ENCODE measurements at places on chromosomes 4 and X.
A peak's percentile ranks its signal among the peaks of the same experiment; 100 is the strongest.

GRCh38 chr4:55568905-55569504 lies 22.3 kb upstream of the CLOCK start:
- no peak for ATAC-seq

DNA sequence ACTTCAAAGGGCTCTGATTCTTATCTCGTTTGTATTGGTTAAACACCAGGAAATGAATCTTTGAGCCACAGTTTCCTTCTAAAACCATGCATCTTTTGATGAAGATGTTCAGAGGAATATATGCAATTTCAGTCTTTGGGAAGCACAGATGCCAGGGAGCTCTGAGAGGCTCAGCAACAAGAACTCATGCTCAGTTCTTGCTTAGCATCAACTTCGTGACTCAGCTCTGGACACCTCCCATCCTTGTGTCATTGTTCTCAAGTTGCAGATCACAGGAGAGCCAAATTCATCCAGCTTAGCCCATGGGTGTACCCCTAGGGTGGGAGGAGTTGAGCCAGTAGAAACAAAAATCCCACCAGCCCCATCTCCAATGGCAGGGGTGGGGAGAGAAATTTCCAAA lies 219.6 kb upstream of the MAOA start:
- ATAC-seq: no peak

DNA sequence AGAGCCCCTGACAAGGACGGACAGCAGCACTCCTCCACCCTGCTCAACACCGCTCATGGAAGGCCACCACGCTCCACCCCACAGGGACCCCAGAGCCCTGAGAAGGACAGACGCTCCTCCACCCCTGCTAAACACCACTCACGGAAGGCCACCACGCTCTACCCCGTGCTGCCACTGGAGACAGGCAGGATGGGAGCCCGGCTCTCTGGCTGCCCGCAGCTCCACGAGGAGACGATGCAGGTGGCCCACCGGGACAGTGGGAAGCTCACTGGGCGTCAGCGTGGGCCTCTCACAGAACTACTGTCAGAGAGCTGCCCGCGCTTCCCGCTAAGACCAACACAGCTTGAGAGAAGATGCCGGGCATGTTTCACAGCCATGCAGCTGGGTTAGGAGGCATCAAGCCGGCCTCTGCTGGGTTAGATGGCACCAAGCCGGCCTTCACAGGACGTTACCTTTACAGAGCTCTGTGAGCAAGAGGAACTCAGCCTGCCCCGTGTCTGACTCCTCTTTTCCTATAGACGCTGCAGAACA lies 20.8 kb downstream of the GAK start:
- ATAC-seq: no peak

DNA sequence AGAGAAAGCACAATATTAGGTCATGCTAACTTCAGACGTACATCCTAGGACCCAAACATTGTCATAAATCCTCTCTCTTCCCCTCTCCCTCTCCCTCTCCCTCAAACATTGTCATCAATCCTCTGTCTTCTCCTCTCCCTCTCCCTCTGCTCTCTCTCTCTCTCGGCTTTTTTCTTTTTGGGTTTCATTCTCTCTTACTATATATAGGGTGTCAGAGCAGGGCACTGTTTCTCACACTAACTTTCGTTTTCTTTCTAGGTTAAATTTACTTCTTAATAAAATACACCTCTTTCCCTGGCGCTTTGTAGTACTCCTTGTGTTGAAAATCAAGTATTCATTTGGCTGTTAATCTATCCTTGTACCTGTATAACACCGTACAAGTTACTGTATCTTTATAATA lies 37.0 kb upstream of the HERC5 start:
- no peak for ATAC-seq

- ATAC-seq: no peak
These were observed 63.4 kb downstream of the GALNTL6 start for GRCh38 chr4:171876636-171877035.

- peak; percentile 22 for ATAC-seq
These were observed 45.8 kb upstream of the ARSJ start for GRCh38 chr4:114025176-114025777.

GRCh38 chrX:136525738-136526606 lies 6.0 kb upstream of the VGLL1 start:
- ATAC-seq: no peak

GRCh38 chrX:146186540-146186939 lies 368.9 kb downstream of the SLITRK2 start:
- no peak for ATAC-seq

DNA sequence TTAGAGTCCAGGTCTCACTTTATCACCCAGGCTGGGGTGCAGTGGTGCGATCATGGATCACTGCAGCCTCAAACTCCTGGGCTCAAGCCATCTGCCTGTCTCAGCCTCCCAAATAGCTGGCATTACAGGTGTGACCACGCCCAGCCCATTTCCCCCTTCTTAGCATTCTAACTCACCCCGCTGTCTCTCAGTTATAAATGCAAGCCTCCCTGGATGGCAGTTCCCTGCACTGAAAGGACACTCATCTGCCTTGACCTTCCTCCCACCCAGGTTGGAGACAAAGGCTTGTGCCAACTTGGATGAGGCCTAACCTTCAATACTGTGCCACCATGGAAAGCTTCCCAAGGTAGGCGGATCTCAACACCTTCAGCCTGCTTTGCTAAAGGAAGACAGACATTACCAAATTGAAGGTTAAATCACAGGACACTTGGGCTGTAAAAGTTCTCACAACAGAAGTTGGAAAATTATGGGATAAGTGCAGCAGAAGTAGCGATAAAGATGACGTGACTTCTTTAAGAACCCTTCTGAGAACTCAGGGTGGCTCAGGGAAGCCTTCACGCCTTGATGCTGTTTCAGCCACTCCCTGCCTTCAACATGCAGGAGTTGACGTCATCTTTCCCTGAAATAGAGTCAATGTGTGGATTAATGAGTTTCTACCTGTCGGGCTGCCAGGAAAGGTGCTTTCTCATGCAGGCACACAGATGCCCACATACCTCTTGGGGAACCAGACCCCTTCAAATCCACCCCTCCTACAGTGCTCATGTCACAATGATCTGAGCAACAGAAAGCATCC lies 10.6 kb upstream of the GPM6B start:
- no peak for ATAC-seq

DNA sequence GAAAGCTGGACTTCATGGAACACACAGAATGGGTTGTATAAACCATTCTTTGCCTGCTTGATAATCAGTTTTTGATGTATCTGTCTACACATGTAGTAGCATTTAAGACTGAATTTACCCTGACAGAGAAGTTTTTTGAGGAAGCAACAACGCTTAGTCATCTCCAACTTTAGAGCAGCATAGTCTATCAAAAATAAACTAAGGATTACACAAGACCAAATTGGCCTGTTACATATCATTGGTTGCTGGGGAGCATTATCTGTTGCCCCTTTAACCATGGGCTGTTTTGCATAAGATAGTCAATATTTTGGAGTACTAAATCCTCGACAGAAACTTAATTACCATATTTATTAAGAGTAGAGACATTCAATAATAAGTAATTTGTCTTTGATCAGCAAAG lies 347.4 kb downstream of the FAM47B start:
- no peak for ATAC-seq

GRCh38 chr4:37825968-37826294 lies 555 bp upstream of the PGM2 start:
- ATAC-seq: peak; percentile 29

GRCh38 chr4:20883231-20883630 lies 183.0 kb downstream of the PACRGL start:
- no peak for ATAC-seq

DNA sequence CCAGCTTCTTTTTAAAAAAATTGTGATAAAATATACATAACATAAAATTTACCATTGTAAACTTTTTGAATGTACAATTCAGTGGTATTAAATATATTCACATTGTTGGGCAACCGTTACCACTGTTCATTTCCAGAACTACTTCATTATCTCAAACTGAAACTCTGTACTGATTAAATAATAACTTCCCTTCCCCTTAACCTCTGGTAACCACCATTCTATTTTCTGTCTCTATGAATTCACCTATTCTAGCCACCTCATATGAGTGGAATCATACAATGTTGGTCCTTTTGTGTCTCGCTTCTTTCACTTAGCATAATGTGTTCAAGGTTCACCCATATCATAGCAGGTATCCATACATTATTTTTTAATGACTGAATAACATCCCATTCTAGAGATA lies 8.3 kb downstream of the GPR50 start:
- ATAC-seq: no peak

GRCh38 chr4:159563257-159563656 lies 460.4 kb downstream of the RAPGEF2 start:
- ATAC-seq: no peak

- ATAC-seq: peak; percentile 43
These were observed 107.0 kb downstream of the REPS2 start for GRCh38 chrX:17053502-17053901.

- ATAC-seq: no peak
These were observed 41.3 kb upstream of the PRKG2 start for GRCh38 chr4:81256059-81256970.

- ATAC-seq: no peak
These were observed 100.3 kb downstream of the HS3ST1 start for GRCh38 chr4:11328401-11328800.

- ATAC-seq: no peak
These were observed 16.2 kb upstream of the S100G start for GRCh38 chrX:16633754-16634153.

DNA sequence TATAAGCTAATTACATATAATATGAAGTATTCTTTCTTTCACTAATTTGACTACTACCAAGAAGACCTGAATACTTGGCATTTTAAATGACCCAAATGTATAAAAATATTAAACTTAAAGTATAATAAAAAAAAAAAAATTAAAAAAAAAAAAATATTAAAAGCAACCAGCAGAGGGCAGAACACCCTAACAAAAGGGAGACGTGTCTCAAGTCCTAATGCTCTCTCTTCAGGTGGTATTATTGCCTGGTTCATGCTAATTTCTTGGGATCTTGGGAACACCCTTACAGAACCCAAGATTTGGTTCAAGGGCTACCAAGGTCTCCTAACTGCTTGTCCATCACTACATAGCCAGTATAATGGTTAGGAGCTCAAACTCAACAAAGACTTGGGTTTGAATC lies 754.8 kb downstream of the RAB28 start:
- ATAC-seq: no peak

GRCh38 chr4:125434136-125434535 lies 119.4 kb downstream of the FAT4 start:
- ATAC-seq: no peak

DNA sequence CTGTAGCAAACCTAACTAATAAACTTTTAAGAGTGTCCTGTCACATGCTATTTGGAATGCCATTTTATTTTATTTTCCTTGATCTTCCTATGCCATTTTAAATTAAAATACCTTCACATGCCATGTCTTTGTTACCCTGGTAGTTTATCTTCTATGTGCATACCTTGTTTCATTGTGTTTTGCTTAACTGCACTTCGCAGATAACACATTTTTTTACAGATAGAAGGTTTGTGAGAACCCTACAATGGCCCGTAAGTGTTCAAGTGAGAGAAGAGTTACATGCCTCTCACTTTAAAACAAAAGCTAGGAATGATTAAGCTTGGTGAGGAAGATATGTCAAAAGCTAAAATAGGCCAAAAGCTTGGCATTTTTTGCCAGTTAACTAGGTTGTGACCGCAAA lies 744.1 kb downstream of the STIM2 start:
- no peak for ATAC-seq

DNA sequence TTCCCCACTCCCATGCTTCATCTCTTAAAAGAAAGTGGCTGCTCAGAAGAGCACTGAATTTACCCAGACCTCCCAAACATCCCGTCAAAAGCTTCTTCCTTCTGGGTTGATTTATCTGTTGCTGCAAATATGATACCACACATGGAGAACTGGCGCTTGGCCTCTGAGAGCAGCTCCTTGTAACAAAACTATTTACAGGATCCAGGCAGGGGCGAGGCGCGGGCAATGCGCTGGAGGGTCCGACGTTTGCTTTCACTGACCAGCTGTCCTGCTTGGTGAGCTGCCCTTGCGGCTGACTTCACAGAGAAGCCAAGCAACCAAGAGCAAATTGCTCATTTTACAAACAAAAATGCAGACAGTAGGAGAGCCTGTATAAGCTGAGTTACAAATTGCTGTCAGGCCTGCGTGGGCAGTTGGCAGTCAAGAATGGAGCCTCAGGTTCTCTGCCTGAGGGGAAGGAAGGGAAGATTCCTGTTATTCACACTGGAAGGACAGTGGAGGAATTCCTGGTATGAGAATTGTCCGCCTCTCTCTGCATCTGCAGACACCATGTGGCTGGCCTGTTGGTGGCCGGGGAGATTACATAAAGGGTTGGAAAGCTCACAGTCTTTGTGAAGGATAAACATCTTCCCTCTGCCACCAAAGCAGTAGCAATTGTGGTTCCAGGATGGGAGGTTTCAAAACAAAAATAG lies 192.2 kb upstream of the LEF1 start:
- peak; percentile 62 for ATAC-seq

- no peak for ATAC-seq
These were observed 46.8 kb downstream of the ARAP2 start for GRCh38 chr4:36197501-36197900.

DNA sequence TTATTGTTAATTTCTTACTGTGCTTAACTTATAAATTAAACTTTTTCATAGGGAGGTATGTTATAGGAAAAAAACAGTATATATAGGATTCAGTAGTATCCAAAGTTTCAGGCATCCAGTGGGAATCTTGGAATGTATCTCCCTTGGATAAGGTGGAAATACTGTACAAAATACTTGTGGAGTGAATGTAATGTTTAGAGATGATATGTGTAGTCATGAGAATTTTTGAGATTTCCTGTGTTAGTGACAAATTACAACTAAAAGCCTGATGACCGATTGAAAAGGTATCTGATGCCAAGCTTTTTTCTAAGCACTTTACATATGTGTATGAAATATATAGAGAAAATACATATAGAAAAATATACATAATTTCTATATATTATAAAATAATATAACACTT lies 69.2 kb downstream of the STK32B start:
- ATAC-seq: no peak

- no peak for ATAC-seq
These were observed 94.6 kb downstream of the FAM9B start for GRCh38 chrX:8939322-8939721.

- peak; percentile 60 for ATAC-seq
These were observed 175.7 kb upstream of the BCOR start for GRCh38 chrX:40273356-40274050.

- ATAC-seq: no peak
These were observed 45.7 kb downstream of the TRIM61 start for GRCh38 chr4:164931551-164932324.

GRCh38 chrX:31480696-31481095 lies 408.9 kb upstream of the FTHL17 start:
- ATAC-seq: no peak

- no peak for ATAC-seq
These were observed 18.8 kb upstream of the OTUD4 start for GRCh38 chr4:145199051-145199716.

DNA sequence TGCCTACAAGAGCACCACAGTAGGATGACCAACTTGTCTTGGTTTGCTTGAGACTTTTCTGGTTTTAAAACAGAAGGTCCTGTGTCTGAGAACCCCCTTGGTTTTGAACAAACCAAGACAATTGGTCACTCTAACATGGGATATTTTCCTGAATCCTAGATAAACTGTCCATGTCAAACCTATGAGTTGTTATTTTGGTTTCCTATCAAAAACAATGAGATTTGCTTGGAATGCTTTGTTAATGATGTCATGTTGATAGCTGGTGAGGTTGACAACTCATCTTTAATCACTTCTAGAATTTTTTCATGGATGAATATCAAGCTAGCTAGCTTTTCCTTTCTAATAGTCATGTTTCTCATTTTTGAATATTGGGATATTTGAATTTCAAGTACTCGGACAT lies 518.3 kb upstream of the ARX start:
- ATAC-seq: no peak

All from motor neuron (in vitro differentiated cells).